ENCODE measurements at places on chromosomes 12 and 14.

GRCh38 chr12:94025068-94025467 lies 123.3 kb upstream of the PLXNC1 start:
- no peak for DNase-seq

GRCh38 chr12:27709932-27710591 lies 570 bp upstream of the MRPS35 start:
- DNase-seq: no peak

- no peak for DNase-seq
Observed at GRCh38 chr12:50105913-50106450, 2.2 kb downstream of the GPD1 start.

GRCh38 chr12:121438905-121439304 lies 39.0 kb downstream of the RNF34 start:
- no peak for DNase-seq

DNA sequence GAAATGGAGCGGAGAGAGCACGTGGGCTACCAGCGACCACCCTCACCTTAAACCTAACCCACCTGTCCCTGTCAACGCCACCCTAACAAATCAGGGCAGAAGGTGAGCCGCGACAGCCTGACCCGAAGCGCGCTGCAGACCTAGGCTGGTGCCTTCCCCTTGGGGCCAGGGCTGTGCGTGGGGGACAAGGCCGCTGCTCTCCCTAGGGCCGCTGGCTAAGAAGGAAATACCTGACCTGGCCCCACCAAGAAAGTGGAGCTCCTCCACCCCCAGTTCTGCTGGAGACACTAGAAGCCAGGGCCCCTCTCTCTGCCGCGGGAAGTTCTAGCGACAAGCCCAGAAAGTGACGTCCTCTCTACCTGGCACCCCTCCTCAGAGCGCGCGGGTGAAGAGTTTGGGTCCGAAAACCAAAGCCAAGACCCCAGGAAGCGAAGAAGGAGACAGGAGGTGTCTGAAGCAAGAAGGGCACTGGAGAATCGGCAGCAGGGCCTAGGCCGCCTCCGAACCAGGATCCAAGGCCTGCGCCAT lies 7.5 kb downstream of the SIX1 start:
- DNase-seq: no peak

DNA sequence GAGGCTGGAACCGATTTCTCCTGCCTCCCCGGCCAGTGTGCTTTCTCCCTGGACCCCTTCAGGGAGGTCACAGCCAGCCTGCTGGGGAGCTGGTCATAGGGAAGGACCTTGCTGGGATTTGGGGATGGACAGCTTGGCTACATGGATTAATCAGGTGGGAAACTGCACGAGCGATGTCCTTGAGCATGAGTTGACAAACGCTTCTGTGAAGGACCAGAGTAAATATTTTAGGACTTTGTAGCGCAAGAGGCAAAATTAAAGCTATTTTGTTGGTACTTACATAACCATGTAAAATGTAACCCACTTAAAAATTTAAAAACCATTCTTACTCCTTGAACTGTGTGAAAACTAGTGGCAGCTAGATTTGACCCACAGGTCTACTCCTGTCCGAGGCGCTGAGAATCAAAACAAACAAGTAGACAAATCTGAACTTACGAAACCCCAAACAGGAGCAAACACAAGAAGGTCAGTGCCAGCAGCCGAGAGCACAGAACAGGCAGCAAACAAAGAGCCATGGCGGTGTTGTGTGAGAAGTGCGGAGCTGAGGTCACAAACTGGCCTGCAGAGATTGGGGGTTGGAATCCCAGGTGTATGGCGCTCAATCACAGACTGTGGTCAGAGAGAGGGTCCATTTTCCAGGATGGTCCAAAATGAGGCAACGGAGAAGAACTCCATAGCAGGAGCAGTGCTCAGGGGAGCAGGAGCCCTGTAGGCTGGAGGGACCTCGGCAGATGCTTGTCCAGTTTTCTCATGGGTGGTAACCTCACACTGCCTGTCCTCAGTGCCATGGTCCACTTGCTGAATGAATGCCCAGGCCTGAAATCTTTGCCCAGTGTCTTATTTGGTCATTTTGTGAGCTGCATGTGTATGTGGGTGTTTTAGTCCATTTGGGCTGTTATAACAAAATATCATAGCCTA lies 79.2 kb upstream of the CLMN start:
- DNase-seq: no peak

DNA sequence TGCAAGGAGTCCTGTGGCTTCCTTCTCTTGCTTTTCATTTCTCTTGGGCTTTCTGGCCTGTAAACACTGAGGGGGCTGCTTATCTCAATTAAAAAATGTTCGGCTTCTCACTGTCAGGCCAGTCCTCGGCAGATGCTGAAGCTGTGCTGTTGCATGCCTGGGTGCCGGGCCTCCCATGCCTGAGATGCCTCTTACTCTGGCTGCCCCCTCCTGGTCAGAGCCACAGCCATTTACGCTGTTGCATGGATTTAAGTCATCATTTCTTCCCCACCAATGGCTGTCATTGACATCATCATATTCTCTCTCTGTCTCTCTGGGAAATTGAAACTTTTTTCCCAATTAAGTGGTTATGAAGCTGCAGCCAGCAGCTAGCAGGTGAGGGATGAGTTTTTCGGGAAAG lies 53.7 kb downstream of the FOXN4 start:
- no peak for DNase-seq
